ENCODE measurements at places on chromosomes 1 and 21.
A peak's percentile ranks its signal among the peaks of the same experiment; 100 is the strongest.

GRCh38 chr1:206106328-206107167 is 10.6 kb downstream of the AVPR1B start:
- peak; percentile 72 for DNase-seq

DNA sequence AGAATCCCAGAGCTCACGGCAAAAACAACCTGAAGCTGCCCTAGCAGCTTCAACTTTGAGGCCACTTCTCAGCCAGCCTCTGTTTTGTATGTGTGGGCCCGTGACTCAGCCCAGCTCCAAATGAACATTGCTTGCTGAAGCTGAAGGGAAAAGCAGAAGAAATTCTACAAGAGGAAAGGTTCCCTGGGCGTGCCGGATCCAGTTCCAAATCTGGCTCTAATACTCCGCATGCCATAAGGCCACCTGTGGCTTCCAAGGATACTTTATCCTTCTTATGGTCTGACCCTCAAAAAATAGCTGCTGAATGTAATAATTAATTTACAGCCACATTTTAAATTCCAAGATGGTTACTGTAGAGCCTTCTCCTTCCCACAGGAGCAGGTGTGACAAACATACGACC is 24.3 kb downstream of the TSPAN2 start:
- no peak for DNase-seq

- no peak for DNase-seq
Observed at GRCh38 chr1:92934395-92935378, 26.6 kb downstream of the DIPK1A start.

DNA sequence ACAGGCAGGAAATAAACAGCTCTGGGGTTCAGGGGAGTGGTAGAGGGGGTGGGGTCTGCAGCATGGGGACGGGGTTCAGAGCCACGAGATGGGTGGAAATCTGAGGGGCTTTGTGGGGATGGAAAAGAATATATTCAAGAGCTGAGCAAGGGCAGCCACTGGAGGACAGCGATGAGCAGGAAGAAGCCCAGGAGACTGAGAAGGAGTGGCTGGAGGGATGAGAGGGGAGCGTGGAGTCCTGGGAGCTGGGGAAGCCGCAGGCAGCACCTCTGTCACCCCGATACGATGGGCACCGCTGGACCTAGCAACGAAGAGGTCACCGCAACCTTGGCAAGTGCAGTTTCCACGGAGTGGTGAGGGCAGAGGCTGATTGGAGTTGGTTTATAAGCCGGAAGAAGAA is 10.0 kb upstream of the KCNAB2 start:
- DNase-seq = no peak

GRCh38 chr1:36821386-36821785 is 212.9 kb downstream of the GRIK3 start:
- no peak for DNase-seq

GRCh38 chr21:16500271-16500670 is 770.5 kb downstream of the USP25 start:
- DNase-seq = no peak

- DNase-seq = no peak
Observed at GRCh38 chr1:118921994-118922393, 66.1 kb downstream of the TBX15 start.

- DNase-seq = no peak
Observed at GRCh38 chr1:112762541-112763500, 47.7 kb upstream of the PPM1J start.

- no peak for DNase-seq
Observed at GRCh38 chr1:60971330-60971729, 111.0 kb upstream of the NFIA start.

- DNase-seq = no peak
Observed at GRCh38 chr1:86119214-86119764, 37.3 kb downstream of the COL24A1 start.

DNA sequence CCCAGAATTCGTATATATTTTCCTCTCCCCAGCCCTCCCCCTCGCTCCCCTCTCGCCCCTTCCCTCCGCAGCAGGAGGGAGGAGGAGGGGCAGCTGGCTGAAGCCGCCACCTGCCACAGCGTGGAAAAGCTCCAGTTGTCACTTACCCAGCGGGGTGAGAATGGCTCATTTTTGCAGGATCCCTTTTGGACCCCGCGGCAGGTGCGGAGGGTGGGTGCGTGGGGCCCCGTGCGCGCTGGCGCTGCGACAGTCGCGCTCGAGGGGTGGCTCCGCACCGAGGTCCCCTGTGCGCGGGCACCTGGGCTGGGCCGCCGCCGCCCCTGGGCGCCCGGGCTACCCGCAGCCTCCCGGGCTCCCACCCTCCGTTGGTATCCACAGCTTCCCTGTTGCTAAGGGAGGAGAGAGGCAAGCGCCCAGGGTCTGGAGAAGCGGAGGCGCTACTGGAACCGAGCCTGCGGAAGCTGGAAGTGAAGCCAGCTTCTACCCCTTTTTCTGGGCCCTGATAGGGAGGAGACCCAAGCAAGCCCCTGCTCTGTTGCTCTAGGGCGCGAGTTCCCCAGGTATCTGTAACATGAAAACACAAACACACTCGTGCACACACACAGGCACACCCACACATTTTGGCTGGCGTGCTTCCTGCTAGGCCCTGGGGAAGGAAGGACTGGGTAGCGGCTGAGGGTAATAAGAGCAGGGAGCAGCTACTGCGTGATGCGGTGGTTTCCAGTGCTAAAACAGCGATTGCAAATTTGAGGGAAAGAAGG is at the start of gene ERICH3:
ERICH3 (minus strand) TSS at position 442 of the 761 bp plus-strand sequence; CDS start at position 169, 273 bp downstream.
- no peak for DNase-seq

DNA sequence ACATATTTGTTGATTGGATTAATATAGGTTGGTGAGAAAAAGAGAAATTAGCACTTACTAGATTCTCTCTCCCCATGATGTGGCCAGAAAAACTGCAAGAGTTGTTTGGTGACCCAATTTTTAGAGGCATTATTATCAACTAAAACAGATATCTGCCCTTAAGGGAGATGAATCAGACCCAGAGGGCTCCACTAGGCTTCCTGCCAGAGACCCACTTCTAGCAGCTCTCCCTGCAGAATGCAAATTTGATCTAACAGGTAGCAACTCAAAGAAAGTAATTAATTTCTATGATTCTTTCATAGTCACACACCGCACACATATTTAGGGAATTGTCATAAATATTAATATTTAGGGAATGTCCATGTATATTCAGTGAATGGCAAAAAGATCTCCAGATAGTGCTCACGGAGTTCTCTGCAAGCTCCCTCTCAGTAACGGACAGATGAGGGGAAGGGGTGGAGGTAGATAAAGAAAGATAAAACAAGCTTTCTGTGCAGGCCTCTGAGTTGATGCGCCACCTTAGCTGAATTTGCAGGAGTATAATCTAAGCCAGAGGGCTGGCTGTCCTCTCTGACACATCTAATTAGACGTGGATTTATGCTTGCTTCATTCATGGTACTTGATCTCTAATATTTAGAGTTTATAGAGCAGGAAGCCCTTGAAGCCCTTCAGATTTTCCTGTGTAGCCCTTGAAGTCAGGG is 84.1 kb upstream of the CCDC190 start:
- DNase-seq = no peak

DNA sequence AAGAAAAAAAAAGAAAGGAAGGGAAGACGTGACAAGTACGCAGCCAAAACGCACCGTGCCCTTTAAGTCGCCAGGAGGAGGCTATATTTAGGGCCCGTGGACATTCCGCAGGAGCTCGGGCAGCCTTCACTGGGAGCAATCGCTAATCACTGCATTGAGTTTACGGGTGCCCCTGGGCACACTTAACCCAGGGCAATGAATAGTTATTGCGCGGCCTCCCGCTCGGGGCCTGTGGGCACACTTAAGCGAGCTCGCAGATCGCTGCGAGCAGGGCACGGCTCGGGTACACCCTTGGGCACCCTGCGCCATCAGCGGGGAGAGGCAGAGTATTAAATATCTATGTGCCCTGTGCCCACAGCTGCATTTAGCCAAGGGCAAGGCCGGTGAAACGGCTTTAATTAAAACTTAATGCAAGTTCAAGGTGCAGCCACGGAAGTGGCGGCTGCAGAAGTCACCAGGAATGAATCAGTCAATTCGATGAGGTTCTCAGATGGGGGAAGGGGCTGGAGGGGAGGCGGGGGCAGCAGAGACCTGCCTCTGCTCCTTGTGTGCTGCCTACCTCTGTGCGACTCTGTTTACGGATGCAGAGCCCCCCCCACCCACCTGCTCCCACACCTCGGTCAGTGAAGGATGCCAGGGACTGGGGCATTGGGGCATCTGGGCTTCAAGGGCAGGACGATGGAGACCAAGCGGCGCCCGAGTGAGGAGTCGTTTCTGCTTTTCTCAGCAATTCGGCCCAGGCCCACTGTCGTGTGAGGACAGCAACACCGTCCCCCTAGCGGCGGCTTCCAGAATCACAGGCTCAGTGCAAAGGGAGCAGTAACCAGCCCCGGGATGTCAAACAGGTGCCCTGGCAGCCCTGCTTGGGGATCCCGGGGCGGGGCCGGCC is 51.8 kb upstream of the TARDBP start:
- DNase-seq = peak; percentile 76

DNA sequence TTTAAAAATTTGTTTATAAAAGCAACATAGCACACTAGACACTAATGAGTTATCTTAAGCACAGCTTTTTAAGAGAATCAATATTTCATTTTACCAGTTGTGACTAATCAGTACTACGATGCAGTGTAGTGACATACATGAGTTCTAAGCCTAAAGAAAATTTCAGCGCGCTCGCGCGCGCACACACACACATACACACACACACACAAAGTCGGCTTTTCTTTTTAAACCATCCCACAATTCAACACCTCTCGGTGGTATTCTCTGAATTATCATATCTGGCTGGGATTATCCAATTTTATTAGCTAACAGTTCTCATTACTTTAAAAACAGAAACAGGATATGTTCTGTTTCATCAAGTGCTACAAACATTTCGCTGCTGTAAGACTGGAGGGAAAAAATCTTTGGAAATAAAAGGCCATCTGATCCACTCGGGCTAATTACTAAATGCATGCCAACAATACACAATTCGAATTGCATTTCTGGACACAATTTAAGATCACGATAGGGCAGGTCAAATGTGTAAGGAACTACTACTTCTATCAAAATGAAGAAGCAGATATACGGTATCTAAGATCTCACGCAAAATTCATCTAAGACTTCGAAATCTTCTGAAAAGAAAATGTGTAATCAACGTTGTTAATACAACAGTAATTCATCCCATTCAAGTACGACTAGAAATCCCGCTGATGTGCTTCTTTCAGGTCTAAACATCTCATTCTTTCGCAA is 1.2 kb downstream of the TUT4 start:
- DNase-seq = peak; percentile 55

DNA sequence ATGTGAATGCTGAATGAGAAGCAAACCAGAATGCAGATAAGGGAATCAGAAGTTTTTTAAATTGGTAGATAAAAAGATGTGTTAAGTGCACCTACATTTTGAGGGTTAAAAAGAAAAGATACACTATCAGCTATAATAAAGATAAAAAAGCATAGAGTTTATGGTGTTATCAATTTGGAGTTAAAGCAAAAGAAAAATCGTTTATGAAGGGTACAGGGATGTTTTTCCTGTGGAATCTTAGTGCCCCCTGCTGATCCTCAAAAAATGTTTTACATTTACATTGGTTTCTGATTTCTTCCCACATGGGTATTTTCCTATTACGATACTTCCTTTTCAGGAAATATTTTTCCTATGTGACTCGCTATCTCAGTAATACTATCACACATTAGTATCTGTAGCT is 293.5 kb downstream of the MRPL39 start:
- no peak for DNase-seq

DNA sequence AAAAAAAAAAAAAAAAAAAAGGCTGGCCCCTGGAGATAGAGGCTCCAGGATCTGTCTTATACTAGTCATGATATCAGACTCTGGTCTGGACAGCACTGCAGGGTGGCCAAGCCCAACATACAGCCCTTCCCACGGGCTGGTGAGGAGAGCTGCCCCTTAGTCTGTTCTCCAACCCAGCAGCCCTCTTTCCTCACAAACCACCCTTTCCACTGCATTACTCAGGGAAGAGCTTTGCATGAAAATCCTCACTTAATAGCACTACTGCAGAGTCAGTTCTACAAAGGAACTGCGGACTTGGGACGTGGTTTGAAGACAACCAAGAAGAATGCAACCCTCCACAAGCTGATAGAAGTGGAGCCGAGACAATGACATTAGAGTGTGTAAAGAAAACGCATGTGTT is 5.7 kb downstream of the BCAR3 start:
- DNase-seq = no peak

DNA sequence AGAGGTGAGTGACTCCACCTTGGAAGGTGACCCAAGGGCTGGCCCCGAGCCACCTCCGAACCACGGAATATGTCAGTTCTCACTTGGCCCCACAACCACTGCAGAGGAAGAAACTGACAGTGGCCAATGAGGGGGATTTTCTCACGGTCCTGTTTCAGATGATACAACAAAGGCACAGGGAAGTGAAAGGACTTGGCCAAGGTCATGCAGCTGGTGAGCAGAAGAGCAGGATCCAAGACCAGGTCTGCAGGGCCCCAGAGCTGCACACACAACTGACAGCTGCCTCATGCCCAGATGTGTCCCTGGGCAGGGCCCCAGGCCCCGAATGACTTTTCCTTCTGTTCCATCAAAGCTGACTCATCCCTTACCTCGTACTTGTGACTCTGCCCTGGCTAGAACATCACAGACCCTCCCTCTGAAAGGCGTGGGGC is 25.8 kb upstream of the EVA1B start:
- no peak for DNase-seq

- DNase-seq = no peak
Observed at GRCh38 chr1:244353551-244354091, 98.1 kb downstream of the ADSS2 start.

GRCh38 chr1:244050835-244051444 is at the start of gene ZBTB18:
Gene ZBTB18, plus strand, starts transcription at chr1:244051283. Its CDS starts 149 bp downstream, at chr1:244051432.
- DNase-seq = no peak

- DNase-seq = no peak
Observed at GRCh38 chr1:36093226-36093625, 4.5 kb downstream of the ADPRS start.

GRCh38 chr1:235009074-235009473 is 119.6 kb downstream of the TOMM20 start:
- DNase-seq = no peak

DNA sequence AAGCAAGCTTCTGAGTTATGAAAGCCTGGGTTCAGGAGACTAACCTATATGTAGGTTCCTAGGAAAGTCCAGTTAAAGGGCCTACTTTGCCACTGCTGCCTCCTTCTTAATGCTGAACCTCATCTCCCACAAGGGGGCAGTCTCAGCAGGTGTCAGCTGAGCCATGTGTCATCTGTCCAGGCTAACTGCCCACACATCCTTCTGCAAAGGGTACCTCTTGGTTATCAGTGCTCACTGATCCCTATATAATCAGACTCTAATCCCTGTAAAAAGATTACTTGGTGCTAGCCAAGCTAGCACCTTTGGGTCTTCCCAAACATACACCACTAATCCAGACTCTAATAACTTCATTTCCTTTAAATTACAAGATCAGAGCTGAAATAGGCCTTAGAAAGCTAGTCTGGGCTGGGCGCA is 9.0 kb downstream of the PRDX1 start:
- DNase-seq = peak; percentile 67

DNA sequence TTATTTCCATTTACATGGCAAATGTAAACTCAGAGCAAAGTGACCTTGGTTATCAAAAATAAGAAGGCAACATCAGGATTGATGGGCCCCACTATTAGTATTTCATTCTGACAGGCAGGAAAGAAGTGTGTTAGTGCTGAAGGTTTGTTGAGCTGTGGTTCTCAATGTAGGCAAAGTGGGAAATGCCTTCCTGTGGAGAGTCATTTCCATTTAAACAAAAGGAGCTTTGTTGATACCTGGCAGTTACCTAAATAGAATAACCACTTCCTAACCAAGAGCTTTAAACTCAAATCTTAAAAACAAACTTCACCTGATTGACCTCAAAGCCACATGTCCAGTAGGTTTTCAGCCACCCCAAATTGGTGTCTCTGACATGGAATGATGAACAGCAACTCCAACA is 579.9 kb upstream of the BEND5 start:
- DNase-seq = no peak
